Activated naive CD4-positive, alpha-beta T cell treated with anti-CD3 and anti-CD28 coated beads, Interleukin-2, amount 10 ng/mL, durations not matched to agents 7 days and 5 days (primary cell): ENCODE measurements at places on chromosomes 4 and X.

- H3K27me3 ChIP-seq: no peaks in the 10 kb centered on the region
- H3K36me3 ChIP-seq: no peaks in the 10 kb centered on the region
- H3K4me1 ChIP-seq: no peaks in the 10 kb centered on the region
- H3K4me3 ChIP-seq: no peak overlapping the region
- no peak for DNase-seq
These were observed 95.7 kb downstream of the PSAPL1 start for GRCh38 chr4:7338876-7339623.

DNA sequence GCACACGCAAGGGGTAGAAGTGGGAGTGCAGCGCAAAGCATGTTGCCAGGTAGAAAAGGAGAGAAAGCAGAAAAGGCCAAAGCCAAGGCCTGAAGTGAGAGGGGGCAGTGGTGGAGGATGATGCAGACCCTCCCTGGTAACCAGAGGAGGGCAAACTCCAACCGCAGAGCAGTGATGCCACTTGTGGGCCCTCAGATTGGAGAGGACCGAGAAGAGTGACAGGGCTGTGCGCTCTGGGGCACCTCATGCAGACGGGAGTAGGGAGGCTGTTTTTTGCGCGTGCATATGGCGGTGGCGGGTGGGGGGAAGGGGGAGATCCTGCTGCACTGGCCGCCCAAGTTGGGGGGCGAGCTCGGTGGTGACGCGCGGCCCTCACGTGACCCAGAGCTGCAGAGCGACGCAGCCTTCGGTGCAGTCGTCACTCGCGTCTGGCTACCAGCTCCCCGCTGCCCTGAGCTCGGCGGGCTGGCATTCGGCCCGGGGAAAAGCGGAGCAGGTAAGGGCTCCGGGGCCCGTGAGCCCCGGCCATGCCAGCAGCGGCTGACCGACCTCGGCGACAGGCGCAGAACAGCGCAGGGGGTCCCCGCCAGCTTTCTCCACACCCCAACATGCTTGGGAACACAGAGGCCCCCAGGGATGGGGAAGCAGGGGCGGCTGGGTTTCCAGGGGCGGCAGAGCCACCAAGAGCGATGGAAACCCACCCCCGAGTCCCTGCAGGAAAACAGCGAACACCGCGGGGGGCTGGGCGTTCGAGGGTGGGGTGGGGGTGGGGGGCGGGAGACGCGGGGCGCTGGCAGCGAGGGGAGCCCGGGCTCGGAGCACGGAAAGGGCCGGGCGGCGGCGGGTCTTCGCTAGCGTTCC is at the start of gene BEX3:
Gene BEX3 (plus strand): TSS at position 421 of the 861 bp plus-strand sequence. CDS start 984 bp downstream, outside the sequence.
- peak within 1 kb of the TSS; percentile 52 for H3K27ac ChIP-seq
- DNase-seq: peak; percentile 55
- H3K36me3 ChIP-seq: no peaks in the 10 kb centered on the region
- peak within 1 kb of the TSS; percentile 77 for H3K4me3 ChIP-seq

DNA sequence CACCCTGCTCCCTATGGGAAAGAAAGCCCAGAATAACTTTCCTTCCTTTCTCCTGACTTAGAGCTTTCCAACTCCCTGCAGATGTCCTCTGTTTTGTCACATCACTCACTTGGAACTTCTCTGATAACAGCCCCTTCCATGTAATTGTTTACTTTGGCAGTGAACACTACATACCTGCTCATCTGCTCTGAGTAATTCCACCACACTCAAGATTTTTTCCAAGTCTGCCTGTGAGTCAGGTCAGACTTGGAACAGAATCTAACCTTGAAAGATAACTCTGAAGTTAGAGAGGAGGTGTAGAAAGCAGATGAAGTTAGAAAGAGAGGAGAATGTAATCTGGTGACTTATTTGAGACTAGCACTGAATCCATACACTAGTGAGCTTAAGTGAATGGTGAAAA is 7.4 kb downstream of the MAGEB10 start:
- H3K4me1 ChIP-seq: no peaks in the 10 kb centered on the region
- no peak overlapping the region for H3K4me3 ChIP-seq
- no peak overlapping the region for H3K27ac ChIP-seq
- DNase-seq: no peak
- no peaks in the 10 kb centered on the region for H3K36me3 ChIP-seq

DNA sequence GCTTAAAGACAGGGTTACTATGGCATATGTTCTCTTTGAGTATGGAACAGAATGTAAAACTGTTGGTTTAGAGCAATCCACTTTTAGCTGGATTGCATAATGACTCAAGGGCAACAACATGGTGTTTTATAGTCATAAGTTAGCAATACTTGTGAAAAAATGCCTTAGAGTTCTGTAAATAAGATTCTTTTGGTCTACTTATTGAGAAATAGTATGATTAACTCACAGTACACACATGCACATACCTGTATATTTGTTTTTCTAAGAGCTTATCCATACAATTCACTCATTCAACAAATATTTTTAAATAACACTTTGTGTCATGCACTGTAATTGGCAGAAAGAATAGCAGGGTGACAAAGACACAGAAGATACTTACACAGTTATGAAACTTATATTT is 1415.5 kb downstream of the PCDH7 start:
- H3K4me3 ChIP-seq: no peak overlapping the region
- no peaks in the 10 kb centered on the region for H3K36me3 ChIP-seq
- no peaks in the 10 kb centered on the region for H3K27me3 ChIP-seq
- DNase-seq: no peak
- no peaks in the 10 kb centered on the region for H3K4me1 ChIP-seq
- no peak overlapping the region for H3K27ac ChIP-seq

- H3K36me3 ChIP-seq: no peaks in the 10 kb centered on the region
- no peak overlapping the region for H3K4me3 ChIP-seq
- DNase-seq: peak; percentile 26
- H3K27me3 ChIP-seq: no peaks in the 10 kb centered on the region
- H3K27ac ChIP-seq: no peak overlapping the region
These were observed 18.0 kb downstream of the FAM9A start for GRCh38 chrX:8783097-8783713.

DNA sequence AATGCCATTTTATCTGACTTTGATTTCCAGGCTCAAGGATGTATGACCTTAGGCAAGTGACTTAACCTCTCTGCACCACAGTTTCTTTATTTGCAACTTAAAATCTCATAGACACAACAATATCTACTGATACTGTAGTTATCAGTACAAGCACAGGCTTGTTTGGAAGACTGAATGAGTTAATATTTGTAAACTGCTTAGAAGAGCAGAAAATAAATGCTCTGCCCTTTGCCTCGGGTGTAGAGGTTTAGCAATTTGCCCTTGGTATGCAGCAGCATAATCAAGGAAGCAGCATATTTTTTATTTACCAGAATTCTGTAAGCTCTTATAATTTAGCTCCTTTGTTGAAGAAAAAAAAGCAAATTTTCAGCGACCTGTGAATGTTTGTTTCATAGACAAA is 2.9 kb upstream of the CXCL1 start:
- H3K4me1 ChIP-seq: no peaks in the 10 kb centered on the region
- no peak for DNase-seq
- no peaks in the 10 kb centered on the region for H3K36me3 ChIP-seq
- H3K27me3 ChIP-seq: peaks cover 26% of the 10 kb centered on the region
- H3K27ac ChIP-seq: no peak overlapping the region
- no peak overlapping the region for H3K4me3 ChIP-seq

GRCh38 chrX:139086246-139086645 is 374.7 kb upstream of the FGF13 start:
- DNase-seq: no peak
- H3K36me3 ChIP-seq: no peaks in the 10 kb centered on the region
- no peaks in the 10 kb centered on the region for H3K27me3 ChIP-seq

GRCh38 chr4:42865572-42866189 is 26.8 kb upstream of the GRXCR1 start:
- no peak overlapping the region for H3K27ac ChIP-seq
- no peak overlapping the region for H3K4me3 ChIP-seq
- H3K27me3 ChIP-seq: no peaks in the 10 kb centered on the region
- H3K4me1 ChIP-seq: no peaks in the 10 kb centered on the region

GRCh38 chrX:5780821-5781220 is 447.8 kb downstream of the NLGN4X start:
- H3K4me1 ChIP-seq: no peaks in the 10 kb centered on the region
- DNase-seq: no peak
- no peaks in the 10 kb centered on the region for H3K36me3 ChIP-seq
- H3K4me3 ChIP-seq: no peak overlapping the region
- H3K27me3 ChIP-seq: no peaks in the 10 kb centered on the region
- no peak overlapping the region for H3K27ac ChIP-seq

GRCh38 chr4:150826306-150826705 is 188.8 kb downstream of the LRBA start:
- H3K4me1 ChIP-seq: peaks cover 12% of the 10 kb centered on the region
- H3K4me3 ChIP-seq: no peak overlapping the region
- H3K36me3 ChIP-seq: peaks cover 44% of the 10 kb centered on the region
- H3K27ac ChIP-seq: no peak overlapping the region
- no peaks in the 10 kb centered on the region for H3K27me3 ChIP-seq

GRCh38 chr4:153529646-153530045 is 63.5 kb downstream of the TMEM131L start:
- H3K36me3 ChIP-seq: peaks cover 47% of the 10 kb centered on the region
- H3K4me3 ChIP-seq: peak overlapping the region; percentile 65
- peaks cover 83% of the 10 kb centered on the region for H3K4me1 ChIP-seq
